ENCODE measurements at places on chromosomes 16 and 17. TPM values are rescaled to one million over a fixed set of nuclear protein-coding genes. Genes with fewer than 3 reads are reported as not detected.

GRCh38 chr17:78316867-78317789, 42.7 kb downstream of the SOCS3 start:
- no peak for DNase-seq

- peak; percentile 71 for DNase-seq
Measured at GRCh38 chr17:78421534-78422266, 43.3 kb downstream of the PGS1 start.

Gene CTNS
- 39.6 TPM for total RNA-seq

Gene KRT40
- total RNA-seq: not detected

Gene KRTAP9-8
- total RNA-seq: not detected
